AG08396 (cell line): ENCODE measurements at places on chromosomes 13 and 19.

- no peak for DNase-seq
Measured at GRCh38 chr13:113417008-113417751, 36.1 kb downstream of the ADPRHL1 start.

DNA sequence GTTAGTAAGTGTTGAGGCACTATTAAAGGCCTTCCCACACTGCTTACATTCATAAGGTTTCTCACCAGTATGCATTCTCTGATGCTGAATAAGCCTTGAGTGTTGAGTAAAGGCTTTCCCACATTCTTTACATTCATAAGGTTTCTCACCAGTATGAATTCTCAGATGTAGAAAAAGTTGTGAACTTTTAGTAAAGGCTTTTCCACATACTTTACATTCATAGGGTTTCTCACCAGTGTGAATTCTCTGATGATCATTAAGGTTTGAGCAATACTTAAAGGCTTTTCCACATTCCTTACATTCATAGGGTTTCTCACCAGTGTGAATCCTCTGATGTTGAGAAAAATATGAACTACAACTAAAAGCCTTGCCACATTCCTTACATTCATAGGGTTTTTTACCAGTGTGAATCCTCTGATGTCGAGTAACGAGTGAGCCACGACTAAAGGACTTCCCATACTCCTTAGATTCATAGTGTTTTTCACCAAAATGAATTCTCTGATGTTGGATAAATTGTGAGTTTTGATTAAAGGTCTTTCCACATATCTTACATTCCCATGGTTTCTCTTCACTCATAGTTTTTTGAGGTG is 24.2 kb downstream of the ZNF829 start:
- no peak for DNase-seq

GRCh38 chr19:34598217-34599155 is 78.5 kb downstream of the SCGB2B2 start:
- no peak for DNase-seq

GRCh38 chr19:49551531-49551930 is 23.7 kb downstream of the RCN3 start:
- DNase-seq: no peak
